ENCODE measurements at places on chromosomes 6 and 20.

DNA sequence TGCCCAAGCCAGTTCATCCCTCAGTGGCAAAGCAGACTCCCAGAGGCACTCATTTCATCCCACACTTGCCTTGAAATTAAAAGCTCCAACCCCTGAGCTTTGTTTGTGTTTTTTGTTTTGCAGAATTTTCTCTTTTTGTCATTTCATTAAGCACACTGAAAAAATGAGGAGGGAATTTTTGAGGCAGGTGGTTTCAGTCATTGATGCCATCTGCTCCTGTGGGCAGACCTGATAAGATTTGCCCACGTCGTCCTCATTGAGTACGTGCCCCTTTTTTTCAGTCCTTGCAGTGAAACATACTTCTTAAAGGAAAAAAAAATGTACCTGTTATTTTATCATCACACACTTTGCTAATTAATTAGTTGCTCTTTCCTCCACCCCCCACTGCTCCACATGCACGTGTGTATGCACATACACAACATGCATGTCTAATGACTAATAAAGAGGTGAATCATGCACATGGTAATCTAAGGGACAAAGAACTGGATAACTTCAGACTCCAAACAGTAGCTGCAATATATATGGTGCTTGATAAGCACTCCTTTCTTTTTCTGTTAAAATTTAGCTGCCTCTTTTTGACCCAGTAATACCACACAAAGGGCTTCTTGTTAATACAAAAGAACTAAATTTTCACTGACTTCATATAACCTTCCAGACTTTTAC is 102.1 kb upstream of the TMEM181 start:
- no peak for DNase-seq

DNA sequence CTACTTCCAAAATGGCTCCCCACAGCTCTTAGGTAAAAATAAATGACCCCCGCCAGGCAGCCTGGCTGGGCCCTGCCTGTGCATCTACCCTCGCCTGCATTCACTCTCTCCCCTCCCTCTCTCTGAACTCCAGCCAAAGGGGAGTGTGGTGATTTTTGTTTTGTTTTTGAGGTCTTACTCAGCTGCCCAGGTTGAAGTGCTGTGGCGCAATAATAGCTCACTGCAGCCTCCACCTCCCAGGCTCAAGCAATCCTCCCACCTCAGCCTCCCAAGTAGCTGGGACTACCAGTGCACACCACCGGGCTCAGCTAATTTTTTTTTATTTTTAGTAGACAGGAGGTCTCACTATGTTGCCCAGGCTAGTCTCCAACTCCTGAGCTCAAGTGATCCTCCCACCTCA is 15.8 kb downstream of the NFATC2 start:
- no peak for DNase-seq

- DNase-seq = no peak
These were observed 29.7 kb downstream of the RPP40 start for GRCh38 chr6:4973982-4974745.

DNA sequence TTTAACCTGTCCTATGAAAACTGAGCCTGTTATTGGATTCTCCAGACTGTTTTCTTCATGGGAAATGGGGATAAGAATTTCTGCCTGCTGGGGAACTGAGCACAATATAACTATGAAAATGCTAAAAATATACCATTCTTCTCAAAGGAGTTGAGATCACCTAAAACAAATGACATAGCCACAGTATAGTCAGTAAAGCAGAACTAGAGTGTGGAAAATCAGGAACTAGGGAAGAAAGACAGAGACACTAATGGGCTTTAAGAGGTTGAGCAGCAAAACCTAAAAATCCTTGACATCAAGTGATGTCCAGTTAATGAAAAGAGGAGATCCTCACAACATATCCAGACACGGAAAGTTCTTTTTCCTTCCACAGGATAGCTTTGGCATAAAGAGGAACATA is 215.7 kb upstream of the CST7 start:
- DNase-seq = no peak

- no peak for DNase-seq
These were observed 2.3 kb downstream of the THBS2 start for GRCh38 chr6:169251371-169251802.

- no peak for DNase-seq
These were observed 89.4 kb downstream of the SLC24A3 start for GRCh38 chr20:19301843-19302242.

- no peak for DNase-seq
These were observed 58.1 kb upstream of the EPB41L1 start for GRCh38 chr20:36096435-36096834.

- DNase-seq = no peak
These were observed 21.9 kb upstream of the PTPN1 start for GRCh38 chr20:50488236-50488806.

GRCh38 chr6:35663447-35664235 is 25.1 kb downstream of the FKBP5 start:
- no peak for DNase-seq

- DNase-seq = no peak
These were observed 832.2 kb downstream of the EYS start for GRCh38 chr6:64874776-64875175.
